ENCODE measurements at places on chromosomes 7 and 10.
A peak's percentile ranks its signal among the peaks of the same experiment; 100 is the strongest.

DNA sequence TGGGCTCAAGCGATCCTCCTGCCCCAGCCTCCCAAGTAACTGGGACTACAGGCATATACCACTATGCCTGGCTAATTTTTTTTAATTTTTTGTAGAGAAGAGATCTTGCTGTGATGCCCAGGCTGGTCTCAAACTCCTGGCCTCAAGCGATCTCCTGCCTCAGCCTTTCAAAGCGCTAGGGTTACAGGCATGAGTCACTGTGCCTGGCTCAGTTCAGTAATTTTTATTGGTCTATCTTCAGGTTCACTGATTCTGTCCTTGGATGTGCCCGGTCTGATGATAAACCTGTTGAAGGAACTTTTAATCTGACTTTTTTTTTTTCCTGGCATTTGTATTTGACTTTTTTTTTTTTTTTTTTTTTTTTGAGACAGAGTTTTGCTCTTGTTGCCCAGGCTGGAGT, 40.1 kb upstream of the STRIP2 start:
- DNase-seq = no peak

DNA sequence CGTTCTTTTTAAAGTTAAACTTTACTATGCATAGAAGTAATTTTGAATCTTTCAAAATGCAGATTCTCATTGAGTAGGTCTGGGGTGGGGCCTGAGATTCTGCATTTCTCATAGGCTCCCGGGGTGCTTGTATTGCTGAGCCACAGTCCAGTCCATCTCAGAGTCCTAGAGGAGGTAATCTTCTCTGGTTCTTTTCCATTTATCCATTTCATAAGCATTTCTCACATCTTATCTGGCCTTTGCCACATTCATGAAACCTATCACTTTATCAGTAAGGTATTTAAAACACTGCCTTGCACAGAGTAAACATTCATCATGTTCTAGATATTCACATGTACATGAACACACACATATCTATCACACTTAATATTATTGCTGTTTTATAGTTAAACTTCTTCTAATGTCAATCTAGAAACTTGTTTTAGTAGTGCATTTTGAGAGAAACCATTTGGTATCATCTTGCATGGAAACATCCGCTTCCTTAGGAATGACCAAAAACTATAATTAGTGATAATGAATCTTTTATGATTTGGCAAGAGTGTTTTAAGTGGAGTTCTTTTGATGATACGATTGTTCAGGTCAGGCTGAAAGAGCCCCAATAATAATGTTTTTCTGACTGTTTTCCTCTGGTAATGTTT, 12.0 kb downstream of the GNAI1 start:
- DNase-seq = no peak

- DNase-seq = no peak
These were observed 79.6 kb upstream of the EMX2 start for GRCh38 chr10:117462816-117463544.

DNA sequence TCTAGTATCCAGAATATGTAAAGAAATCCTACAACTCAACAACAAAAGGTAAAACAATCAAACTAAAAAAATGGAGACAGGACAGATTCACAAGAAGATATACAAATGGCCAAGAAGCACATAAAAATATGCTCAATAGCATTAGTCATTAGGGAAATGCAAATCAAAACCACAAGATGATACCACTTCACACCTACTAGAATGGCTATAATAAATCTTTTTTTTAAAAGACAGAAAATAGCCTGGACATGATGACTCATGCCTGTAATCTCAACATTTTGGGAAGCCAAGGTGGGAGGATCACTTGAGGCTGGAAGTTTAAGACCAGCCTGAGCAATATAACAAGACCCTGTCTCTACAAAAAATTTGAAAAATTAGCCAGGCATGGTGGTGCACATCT, 27.9 kb upstream of the CHCHD3 start:
- peak; percentile 3 for DNase-seq

DNA sequence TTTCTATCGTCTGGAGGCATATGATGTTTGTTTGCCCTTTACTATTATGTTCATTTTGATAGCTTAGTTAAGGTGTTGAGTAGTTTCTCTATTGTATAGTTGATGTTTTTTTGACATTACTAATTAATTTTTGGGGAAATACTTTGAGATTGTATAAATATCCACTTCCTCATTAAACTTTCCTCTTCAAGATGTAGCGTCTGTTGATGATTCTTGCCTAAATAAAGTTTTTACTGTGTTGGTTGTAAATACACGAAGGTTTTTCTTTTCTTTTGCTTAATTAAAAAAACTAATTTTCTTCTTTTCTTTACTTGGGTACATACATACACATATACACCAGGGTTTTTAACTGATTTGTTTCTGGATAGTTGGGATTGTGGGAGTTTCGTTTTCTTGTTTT, 8.5 kb downstream of the KMT2E start:
- DNase-seq = no peak

Measured in mammary epithelial cell (primary cell).